ENCODE measurements at places on chromosomes 5 and 9. TPM values are rescaled to one million over a fixed set of nuclear protein-coding genes. Genes with fewer than 3 reads are reported as not detected.

Gene MYOZ3
- total RNA-seq, result 0.92 TPM

DNA sequence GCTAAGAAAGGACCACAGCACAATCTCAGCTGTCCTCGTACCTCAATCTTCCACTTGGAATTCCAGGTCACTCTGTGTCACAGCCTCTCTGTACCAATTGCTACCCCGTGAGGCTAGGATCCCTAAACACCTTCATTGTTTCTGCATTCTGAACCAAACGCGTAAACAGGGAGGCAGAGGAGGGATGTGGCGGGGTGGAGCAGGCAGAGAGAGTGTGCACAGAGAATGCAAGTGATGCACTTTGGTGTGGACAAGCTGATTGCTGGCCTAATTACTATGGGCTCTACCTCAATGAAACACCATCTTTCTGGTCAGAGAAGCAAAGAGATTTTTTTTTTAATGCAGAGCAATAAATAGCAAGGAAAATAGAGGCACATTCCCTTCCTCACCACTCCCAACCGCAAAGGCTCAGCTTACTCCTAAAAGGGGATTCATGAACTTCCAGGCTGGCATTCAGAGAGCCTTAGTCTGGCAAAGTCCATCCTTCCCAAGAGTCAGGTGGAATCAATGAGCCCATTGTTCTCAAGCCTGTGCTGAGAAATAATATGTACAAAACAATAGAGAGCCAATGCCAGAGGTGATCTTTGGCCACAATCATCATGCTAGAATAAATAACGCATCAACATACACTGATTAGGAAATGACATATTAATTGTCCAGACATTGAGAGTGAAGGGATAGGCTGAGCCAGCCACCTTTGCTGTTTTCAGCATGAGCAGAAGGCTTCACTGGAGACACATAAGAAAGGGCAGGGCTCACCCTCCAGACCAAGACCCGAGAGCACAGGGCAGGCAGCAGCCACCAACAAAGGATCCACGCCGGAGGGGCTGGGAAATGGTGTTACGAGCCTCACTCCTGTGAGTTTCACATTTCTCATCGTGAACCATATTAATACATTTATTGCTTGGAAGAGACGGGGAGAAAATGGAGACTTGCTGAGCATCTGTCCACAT lies 278.8 kb downstream of the ENC1 start:
- DNase-seq, result no peak

GRCh38 chr5:10387690-10388089 lies 34.2 kb downstream of the MARCHF6 start:
- DNase-seq, result no peak

DNA sequence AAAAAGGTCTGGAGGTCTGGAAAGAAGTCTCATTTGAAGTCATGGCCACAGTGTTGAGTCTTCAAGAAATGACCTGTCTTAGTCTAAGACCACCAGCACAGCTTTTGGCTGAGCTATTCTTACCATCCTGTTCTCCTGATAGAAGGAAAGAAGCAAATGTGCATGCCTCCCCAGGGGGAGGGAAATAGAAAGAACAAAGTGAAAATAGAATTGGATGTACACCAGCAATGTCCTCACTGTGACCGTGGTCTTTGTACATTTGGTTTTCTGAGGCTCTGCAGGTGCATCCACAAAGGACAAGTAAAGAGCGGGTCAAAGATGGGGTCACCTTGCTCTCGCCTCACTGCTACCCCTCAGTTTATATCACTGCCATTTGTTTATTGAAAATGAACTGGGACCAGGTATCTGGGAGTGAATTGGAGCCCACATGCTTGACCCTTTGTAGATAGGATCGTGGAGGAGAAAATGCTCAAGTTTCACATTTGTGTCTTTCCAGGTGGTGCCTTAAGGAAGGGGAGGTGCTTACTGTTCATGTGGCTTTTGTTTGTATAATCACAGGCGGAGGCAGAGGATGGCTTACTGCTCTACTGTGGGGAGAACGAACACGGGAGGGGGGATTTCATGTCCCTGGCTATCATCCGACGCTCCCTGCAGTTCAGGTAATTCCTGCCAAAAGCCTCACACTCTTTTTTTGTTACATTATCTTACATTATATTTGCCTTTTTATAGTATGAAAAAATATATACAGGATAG lies 147.8 kb downstream of the LIFR start:
- no peak for DNase-seq

DNA sequence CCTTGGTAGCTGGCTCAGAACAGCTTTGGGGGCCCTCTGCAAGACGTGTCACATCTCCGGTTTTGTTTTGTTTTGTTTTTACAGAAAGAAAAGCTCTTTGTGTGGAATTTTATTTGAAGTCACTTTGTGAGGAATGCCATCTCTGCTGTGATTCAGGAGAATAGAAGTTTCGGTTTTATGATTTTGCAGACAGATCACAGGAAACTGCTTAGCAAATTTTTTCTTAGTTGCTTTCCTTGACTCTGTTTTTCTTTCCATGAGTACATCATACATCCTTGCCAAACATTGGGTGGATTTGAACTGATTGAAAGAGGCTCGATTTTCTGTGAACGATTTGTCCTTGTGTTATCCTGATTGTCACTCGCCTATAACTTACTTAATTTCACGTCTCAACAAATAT lies 5.1 kb downstream of the SEMA5A start:
- no peak for DNase-seq

DNA sequence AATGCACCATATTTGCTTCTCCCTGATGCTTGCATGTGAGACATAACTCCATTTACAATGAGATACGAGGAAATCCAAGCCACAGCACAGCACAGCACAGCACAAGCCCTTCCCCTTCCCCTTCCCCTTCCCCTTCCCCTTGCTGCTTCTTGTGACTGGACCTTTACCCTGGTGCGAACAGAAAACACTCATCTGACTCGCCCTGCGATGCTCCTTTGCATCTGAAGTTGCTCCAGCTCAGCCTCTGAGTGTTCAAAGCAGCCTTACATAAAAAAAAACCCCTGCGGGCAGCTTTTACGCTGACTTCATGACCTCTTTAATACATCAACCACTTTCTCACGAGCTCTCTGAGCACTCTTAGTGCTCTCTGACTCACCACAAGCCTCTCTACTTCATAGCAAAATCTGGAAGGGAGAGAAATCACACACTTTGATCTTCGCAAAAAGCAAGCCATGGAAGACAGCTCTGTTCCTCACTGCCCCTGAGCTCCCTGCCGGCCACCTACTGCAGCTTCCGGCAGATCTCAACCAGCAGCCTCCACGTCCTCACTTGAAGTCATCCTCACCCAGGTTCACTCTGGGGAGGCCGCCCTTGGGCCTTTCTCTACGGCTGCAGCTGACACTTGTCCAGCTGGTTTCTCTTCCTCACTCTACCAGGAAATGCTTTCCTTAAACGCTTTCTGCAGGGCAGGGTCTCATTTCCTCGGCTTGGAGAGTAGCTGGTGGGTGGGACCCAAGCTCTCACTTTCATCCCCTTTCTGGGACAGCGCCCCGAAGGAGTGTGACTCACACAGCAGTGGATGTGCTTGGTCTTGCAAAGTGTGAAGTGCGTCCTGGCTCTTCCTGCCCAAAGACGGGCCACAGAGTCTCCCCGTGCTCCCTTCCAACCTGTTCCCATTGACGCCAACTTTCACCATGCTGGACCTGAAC lies 5.3 kb downstream of the SLC34A1 start:
- DNase-seq, result no peak

- no peak for DNase-seq
Measured at GRCh38 chr5:93123127-93123526, 457.9 kb downstream of the NR2F1-AS1 start.

DNA sequence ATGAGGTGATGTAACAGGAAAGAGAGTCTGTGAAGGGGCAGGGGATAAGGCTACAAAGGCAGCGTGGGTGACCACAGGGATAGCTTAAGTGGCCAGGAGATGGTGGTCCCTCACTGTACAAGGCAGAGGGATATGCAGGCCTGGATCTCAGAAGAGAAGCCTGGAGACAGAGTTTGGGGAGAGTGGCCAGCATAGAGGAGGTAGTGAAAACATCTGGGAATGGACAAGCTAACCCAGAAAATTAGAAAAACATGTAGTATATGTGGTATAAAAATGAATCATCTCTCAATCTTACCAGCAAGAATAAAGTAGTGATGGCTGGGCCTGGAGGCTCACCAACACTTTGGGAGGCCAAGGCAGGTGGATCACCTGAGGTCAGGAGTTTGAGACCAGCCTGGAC lies 349.2 kb upstream of the KLF4 start:
- DNase-seq, result no peak

DNA sequence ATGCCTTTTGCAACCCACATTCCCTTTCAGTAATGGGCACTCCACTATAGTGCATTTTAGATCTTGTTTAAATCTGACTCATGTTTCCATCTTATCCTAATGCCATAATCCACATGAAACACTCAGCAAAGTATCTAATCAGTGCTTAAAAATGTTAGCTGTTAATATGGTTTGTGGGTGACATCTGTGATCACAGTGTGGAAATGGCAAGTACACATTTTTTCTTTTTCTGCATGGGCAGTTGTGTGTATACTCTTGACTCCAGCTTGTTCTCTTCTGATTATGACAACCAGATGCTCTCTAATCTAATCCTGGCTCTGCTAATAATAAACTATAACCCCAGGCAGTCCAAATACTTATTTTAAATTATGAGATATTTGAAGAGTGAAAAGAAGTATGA lies 103.3 kb downstream of the EDIL3 start:
- no peak for DNase-seq

DNA sequence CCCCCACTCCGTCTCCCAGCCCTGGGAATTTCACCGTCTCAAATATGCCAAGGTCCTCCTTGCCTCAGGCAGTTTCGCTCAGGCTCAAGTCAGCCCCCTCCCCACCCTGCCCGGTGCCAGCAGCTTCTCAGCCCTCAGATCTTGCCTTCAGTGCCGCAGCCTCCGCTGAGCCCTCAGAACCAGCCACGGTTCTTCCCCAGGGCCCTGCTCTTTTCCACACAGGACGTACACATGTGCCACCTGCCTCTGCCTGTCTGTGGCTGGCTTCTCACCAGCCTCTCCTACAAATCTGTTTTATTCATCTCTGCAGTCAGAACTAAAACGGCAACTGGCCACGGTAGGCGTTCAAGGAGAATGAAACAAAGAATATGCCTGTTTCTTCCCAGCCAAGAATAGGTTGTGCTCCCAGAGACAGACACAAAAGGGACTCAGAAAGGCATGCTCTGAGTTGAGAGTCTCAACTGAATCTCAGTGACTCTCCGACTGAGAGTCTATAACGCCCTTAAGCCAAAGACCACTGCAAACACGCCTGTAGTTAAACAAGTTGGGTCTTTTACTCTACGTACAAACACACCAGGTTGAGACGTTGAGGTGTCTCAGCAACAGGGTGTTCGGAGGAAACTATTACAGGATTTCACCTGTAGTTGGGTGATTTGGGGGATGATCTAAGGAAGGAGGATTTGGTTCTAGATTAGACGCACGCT lies 10.6 kb upstream of the GRIN1 start:
- DNase-seq, result no peak

GRCh38 chr5:22678886-22679285 lies 174.3 kb downstream of the CDH12 start:
- no peak for DNase-seq

GRCh38 chr9:133333566-133333965 lies 2.4 kb downstream of the SURF6 start:
- DNase-seq, result peak; percentile 44

DNA sequence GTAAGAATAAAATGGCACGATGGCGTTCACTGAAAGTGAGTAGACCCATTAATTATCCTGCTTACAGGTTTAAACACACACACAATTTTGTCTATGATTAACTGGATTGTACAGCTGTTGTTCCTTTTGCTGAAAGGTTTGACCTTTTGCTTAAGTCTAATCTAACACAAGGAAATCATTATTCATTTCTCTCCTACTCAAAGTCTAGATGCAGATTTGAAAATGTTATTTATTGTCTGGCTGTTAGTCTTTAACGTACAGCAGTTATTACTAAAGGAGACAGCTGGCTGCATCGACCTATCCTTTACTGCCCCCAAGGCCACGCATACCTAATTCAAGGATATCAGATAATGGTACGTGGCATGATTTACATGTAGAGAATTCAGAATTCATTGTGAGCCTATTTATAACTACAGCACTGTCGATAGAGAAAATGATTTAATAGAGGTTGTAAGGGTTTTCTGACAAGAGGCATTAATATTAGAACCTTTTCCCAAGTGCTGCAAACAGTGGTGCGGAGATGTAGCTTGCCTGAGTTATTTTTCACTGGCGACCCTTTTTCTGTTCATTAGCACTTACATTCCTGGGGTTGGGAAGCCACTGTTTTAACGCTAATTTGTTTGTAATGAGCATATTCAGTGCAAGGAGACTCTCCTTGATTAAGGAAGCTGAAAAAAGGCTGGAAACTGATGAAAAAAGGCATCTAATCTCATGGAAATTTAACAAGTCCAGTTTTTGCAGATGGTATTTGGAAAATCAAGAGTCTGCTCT lies 368.4 kb upstream of the GRAMD2B start:
- DNase-seq, result no peak
